ENCODE measurements at places on chromosomes 7 and 10. TPM values are rescaled to one million over a fixed set of nuclear protein-coding genes. Genes with fewer than 3 reads are reported as not detected.

DNA sequence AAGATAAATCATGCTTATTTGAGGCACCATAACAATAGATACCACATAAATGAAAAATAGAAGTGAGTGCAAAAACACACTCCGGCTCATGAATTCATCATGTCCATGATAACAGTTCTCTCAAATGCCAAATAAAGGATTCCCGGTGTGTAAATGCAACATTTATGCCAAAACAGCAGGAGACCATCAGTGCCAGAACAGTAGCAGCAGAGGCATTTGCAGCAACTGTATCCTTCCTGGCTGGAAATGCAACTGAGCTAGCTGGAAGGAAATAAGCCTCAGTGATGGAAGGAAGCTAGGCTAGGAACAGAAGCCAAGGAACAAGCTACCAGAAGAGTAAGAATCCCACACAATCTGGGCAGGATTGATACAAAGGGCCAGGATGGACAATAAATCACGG, 79.9 kb upstream of the THSD7A start:
- no peak for DNase-seq

The KEL gene
- 3.3 TPM for total RNA-seq

- no peak for DNase-seq
These were observed 16.6 kb upstream of the ITIH2 start for GRCh38 chr10:7686351-7687171.

The GNAI1 gene
- 1.1 TPM for total RNA-seq

The LIPJ gene
- total RNA-seq = not detected

The DENND2A gene
- total RNA-seq = not detected

The POLL gene
- 25.3 TPM for total RNA-seq
